ENCODE measurements at places on chromosomes 4 and X. TPM values are rescaled to one million over a fixed set of nuclear protein-coding genes. Genes with fewer than 3 reads are reported as not detected.
A peak's percentile ranks its signal among the peaks of the same experiment; 100 is the strongest.

The PRSS12 gene
- total RNA-seq: 8.5 TPM

- peak; percentile 68 for DNase-seq
Measured at GRCh38 chrX:20267931-20268701, 1.4 kb upstream of the RPS6KA3 start.

- DNase-seq: no peak
Measured at GRCh38 chr4:95091272-95091671, 333.5 kb downstream of the BMPR1B start.

- DNase-seq: no peak
Measured at GRCh38 chr4:81378386-81378785, 93.3 kb downstream of the RASGEF1B start.

- DNase-seq: no peak
Measured at GRCh38 chr4:182192511-182193181, 50.6 kb upstream of the TENM3 start.

DNA sequence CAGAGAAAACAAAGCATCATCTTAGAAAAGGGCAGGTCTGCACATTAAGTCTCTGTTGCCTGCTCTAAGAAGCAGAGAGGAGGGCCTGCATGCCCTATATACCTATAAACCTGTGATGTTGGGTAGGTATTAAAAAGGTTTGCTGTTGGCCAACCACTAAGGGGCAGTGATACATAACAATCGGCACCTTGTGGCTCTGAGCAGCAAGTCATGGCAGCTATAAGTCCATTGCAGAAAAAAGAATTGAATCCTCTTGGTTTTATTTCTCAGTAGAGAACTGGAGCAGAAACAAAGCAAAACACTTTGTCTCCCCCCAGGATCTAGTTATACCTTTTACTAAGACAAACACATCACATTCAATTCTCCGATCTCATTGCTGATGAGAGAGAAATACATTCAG lies 1364.4 kb downstream of the STIM2 start:
- no peak for DNase-seq

The HEPH gene
- total RNA-seq: 11.4 TPM

The PPP4R3C gene
- total RNA-seq: not detected

DNA sequence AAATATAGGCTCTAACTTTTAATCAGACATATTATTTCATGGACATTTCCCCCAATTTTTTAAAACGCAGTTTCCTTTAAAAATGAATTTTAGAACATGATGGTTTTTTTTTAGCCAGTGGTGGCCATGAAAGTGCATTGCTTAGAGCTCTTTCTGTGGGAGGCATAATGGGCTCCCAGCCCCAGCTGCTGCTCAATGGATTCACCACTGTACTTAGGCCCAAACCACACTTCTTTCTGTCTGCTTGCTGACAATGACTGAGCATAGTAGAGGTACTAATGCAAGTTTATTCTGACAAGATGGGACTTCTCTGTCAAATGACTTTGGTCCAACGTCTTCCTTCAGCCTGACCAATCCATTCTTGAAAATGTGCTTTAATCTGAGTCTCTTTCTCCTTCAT lies 400.2 kb upstream of the GRIA3 start:
- no peak for DNase-seq
